ENCODE measurements at places on chromosomes 11 and 22.

DNA sequence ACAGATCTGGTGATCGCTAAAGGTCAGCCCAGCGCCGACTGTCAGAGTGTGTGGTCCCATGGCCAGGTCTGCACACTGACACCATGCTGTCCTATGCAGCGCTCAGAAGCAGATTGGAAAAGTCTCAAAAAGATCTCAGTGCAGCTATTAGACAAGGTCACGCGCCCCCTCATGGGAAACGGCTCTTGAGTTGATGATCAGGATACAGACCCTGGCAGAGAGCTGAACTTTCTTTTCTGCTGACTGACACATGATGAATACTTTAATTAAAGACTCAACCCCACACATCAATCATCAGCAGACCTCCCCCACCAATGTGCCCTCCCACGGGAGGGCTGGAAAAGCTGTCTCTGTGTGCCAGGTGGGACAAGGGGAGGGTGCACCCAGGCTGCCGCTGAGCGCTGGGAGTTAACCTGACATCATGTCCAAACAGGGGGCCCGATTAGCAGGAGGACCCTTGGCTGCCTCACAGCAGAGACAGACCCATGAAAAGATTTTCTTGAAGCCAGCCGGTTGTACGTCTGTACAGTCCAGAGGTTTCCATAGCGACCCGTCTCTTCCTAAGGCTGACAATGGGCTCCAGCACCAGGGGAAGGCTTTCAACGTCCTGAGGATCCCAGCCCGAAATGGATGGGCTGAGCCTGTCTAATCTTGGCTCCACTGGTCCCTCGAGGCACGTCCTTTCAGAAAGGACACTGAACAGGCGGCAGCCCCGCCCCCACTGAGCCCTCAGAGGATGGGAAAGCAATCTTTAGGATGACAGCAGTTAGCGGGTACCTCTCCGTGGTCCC lies 26.9 kb downstream of the RASD2 start:
- no peak for DNase-seq

GRCh38 chr22:40597526-40598430 lies 38.7 kb downstream of the MRTFA start:
- DNase-seq, result no peak

DNA sequence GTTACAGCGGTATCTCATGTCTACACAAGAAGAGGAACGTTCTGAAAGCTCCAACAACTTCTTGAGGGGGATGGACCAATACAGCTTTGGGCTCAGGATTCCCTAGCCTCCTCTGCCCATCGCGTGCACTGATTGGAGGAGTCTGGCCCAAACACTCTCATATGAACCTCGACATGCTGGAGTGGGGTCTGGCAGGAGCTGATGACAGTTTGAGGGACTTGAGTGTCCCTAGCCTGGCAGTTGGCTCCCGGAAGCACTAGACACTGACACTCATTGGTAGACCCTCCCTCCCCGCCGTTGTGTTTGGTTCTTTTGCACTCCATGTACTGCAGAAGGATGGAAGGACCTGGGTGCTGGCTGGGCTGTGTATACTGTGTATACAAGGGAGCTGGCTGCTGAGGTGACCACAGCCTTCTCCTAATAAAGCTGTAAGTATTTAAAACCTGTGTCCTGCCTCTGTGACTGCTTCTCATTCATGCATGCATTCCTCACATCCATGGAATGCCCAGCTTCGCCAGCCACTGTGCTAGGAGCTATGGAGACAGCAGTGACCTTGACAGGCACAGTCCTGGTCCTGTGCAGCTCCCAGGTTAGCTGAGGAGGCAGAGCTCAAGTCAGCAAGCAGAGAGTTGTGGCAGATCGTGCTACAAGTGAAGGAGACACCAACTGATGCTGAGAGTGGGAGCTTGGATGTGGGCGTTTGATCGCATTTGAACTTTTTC lies 27.9 kb downstream of the ADAMTS15 start:
- DNase-seq, result no peak

GRCh38 chr11:12840871-12841660 lies 166.8 kb downstream of the TEAD1 start:
- DNase-seq, result no peak

GRCh38 chr22:33221568-33221967 lies 163.4 kb upstream of the SYN3 start:
- no peak for DNase-seq

- no peak for DNase-seq
These were observed 79.5 kb downstream of the HORMAD2 start for GRCh38 chr22:30159561-30160353.

- no peak for DNase-seq
These were observed 14.4 kb upstream of the EIF4G2 start for GRCh38 chr11:10823152-10823579.

GRCh38 chr11:31499576-31500178 lies 9.7 kb downstream of the IMMP1L start:
- no peak for DNase-seq

DNA sequence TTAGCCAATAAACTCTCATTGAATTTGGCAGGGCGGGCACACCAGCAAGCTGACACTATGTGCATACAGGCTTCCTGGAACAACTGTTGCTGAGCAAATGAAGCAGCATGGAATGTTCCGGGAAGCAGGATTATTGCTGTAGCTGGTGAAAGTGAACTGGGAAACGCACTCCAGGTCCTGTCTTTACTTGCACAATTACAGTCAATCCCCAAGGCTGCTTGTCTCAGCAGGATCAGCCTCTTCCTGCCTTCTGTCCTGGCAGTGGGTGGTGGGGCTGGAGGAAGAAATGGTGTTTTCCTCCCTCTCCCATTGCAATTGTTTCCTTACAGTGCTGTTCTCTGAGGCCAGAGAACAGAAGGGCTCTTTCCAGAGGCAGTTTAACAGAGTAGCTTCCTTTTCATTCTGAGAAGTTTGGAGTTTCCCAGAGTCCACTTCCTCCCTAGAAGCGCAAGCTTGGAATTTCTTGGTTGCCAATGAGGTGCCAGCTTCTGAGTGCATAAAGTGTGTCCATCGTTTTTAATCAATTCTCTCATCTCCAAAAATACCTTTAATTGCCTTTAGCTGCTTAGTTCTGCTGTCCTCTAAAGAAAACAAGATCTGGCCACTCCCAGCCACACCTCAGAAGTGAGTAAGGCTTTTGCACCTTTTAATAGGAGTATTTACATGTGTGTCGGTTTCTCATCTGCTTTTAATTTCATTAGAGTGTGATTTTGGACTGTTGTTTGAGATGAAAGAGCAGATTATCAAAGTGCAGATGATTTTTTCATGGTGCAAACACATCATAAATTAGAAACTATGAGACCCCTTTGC lies 19.9 kb downstream of the CD44 start:
- peak; percentile 38 for DNase-seq

DNA sequence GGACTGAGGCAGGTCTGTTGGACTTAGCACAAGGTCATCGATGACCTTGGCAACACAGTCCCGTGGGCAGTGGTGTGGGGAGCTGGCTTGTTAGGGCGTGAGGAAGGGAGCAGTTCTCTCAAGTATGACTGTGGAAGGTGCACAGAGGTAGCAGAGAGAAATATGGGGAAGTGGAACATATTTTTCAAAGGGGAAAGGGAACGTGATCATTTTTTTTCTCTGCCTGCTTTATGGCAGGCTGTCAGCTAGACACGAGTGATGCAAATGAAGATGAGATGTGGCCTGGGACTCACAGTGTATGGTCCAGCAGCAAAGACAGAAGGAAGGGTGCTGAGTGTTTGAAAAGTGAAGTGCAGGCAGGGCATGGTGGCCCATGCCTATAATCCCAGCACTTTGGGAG lies 30.6 kb downstream of the ADAMTS8 start:
- DNase-seq, result no peak

DNA sequence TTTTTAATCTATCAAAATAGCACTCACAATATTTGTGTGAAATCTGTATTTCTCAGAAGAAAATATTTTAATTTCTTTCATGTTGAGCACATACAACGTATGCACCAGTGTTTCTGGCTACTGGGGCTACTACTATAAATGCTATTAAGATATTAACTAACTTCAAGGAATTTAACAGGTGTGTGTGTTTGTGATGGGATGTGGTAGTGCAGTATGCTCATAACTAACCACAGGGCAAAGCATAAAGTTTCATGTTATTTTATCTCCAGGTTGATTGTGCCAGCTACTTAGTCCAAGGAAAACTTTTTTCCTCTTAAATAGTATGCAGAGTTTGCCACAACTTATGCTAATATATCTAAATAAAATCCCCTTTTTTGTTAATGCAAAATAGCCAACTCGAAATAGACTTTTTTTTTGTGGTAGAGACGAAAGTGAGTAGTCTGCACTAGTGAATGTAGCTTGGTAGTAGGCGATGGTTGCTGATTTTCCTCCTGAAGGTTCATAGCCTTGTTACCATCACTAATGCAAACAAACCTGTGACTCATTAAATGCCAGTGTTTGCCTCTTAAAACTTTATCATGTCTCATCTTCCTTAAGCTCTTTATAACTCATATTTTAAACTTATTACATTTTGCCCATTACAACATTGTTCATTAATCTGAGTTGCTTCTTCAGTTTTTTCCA lies 565.5 kb upstream of the ANO3 start:
- DNase-seq, result no peak

- DNase-seq, result no peak
These were observed 31.9 kb downstream of the FLI1 start for GRCh38 chr11:128725630-128726319.

- DNase-seq, result no peak
These were observed 577 bp downstream of the MRPL17 start for GRCh38 chr11:6682591-6682935.

DNA sequence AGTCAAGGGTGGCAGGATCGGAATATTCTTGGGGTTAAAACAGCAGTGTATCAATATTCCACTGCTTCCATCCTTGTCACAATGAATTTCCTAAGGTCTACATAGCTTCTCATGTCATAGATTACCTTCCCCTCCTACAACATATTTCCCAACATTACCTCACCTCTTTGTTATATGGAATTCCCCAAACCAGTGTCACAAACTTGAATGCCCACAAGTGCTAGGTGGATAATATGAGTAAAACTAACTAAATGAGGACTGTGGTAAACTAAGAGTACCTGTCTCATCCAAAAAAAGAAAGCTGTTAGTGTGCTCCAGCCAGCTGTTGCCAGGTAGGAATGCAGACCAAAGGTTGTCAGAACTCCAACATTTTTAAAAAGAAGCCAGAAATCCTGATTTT lies 17.0 kb upstream of the NUCB2 start:
- no peak for DNase-seq

DNA sequence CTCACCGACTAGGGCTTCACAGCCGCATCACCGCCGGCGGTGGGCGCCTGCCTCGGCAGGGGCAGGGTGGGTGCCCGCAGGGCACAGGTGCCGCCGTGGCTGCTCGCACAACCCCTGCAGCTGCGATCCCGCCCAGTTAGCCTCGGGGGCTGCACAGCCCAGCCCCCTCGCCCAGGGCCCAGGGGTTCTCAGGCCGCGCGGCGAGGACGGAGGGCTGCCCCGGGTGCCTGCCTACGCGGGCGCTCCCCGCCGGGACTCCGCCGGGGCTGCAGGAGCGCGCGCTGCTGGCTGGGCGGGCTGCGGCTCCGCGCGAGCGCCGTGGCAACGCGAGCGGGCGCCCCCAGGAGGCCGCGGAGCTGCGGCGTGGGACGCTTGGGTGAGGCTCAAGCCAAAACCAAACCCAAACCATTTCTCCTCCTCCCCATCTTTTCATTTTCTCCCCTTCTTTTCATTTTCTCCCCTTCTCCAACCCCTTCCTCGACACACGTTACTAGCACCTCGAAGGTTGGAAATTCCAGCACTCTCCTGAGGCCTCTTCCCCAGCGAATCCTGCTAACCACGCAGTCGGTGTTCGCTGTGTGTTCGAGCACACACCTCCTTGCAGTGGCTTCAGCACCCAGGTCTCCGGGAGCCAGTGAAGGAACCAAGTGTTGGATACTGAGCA lies at the start of gene MICAL3:
Gene MICAL3 (minus strand): TSS at position 286 of the 664 bp plus-strand sequence. CDS start 117,749 bp downstream, outside the sequence.
- DNase-seq, result no peak

GRCh38 chr11:26087120-26087935 lies 244.6 kb upstream of the ANO3 start:
- no peak for DNase-seq

- no peak for DNase-seq
These were observed 138.2 kb downstream of the DSCAML1 start for GRCh38 chr11:117658809-117659208.

- DNase-seq, result no peak
These were observed 27.1 kb upstream of the APOA1 start for GRCh38 chr11:116864531-116864930.

- no peak for DNase-seq
These were observed 64.4 kb downstream of the SPON1 start for GRCh38 chr11:14026961-14027360.

DNA sequence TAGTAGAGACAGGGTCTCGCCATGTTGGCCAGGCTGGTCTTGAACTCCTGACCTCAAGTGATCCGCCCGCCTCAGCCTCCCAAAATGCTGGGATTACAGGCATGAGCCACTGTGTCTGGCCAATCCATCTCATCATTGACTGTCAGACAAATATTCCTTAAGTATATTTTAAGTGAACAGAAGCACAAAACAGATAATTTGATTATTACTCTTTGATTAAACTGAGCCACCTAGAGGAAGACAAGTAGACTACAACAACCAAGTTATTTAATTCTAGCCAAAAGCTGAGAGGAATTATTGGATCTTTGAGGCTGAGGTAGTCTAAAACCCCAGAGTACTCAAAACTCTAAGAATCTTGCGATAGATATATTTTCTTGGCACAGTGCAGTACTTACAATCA lies 1.2 kb downstream of the ACRV1 start:
- no peak for DNase-seq

- peak; percentile 26 for DNase-seq
These were observed at the start of gene LRP4 for GRCh38 chr11:46918083-46918787. LRP4 (minus strand) TSS chr11:46918550; CDS start chr11:46918379, 171 bp downstream.
